ENCODE measurements at places on chromosomes 1 and 21.
A peak's percentile ranks its signal among the peaks of the same experiment; 100 is the strongest.

DNA sequence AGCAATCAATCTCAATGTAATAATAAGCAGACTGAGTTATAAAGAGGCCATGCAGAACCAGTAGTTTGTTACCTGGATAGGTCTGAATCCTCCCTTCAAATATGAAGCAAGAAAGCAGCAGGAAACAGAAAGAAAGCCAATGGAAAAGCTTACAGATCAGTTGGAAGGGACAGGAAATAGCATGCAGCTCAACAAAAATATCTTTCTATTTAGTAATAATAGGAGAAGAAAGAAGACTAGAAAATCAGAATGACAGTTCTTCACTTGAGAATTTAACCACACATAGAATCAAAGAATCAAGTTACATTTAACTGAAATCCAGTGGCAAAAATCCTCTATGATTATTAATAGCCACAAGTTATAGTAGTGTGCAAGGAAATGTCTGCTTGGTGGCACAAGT lies 194.4 kb downstream of the EIF4G3 start:
- no peak for DNase-seq

GRCh38 chr1:193411215-193411614 lies 224.8 kb upstream of the B3GALT2 start:
- no peak for DNase-seq

DNA sequence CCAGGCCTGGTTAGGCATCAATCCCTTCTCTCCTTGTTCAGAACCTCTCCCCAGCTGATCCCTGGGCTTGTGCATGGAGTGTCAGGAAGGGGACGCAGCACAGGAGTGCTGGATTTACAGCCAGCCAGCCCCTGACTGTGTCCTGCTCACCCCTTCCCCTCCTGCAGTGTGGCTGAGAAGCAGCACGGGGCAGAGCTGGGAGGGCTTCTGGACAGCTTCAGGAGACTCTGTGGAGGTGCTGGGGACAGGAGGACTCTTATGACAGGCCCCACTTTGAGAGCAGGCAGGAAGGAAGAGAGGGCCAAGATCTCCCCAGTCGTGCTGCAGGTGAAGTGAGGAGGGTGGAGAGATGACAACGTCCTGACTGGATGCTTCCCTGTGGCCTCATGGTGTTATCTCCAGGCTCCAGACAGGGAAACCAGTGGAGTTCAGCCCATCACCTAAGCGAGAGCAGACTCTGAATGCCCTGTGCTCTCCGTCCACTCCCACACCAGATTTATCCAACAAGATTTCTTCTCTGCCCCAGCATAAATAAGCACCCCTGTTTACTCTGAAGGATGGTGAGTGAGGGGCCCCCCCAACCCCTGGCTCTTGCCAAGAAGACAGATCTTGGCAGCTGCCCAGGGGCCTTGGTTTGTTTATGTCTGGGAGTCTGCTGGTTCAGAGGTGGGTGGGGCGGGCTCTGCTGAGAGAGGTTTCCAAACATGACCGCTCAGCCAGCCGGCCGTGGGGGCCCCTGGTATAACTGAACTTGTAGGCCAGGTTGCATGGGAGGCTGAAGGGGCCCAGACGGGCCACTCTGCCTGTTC lies 21.3 kb downstream of the TMCC2 start:
- peak; percentile 70 for DNase-seq

DNA sequence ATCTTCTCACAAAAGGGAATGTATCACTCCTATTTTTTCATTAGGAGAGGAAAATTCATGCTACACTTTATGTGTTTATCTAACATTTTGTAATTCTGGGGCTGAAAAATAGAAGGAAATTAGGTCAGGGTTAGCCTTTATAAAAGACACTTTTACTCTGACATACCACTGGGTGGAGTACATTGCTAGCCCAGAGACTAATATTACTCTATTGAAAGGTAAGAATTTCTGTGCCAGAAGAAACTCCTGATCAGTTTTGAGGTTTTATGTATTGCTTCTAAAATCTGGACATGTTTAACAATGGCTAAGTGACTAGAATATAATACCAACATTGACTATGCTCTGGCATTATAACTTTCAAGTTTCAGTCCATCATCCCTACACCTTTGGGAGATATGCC lies 724.6 kb downstream of the USP25 start:
- no peak for DNase-seq

DNA sequence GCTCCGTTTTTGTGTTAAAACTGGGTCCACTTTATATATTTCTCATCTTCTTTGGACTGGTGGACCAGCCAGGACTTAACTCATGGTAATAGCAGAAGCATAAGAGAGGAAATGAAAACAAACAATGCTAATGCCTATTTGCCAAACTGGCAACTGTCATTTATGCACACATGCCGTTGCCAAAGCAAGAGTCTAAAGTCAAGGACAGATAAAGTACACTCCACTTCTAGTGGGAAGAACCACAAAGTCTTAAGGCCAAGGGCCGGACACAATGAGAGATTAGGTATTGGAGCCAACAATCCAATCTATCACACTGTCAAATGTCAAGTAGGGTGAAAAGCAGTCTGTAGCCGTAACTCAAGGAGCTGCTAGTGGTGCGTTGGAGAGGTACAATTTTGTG lies 157.7 kb downstream of the LYPLAL1 start:
- DNase-seq: no peak

- DNase-seq: no peak
Observed at GRCh38 chr1:48181669-48182367, 40.7 kb upstream of the SLC5A9 start.

- DNase-seq: no peak
Observed at GRCh38 chr1:92411511-92411910, 75.2 kb downstream of the GFI1 start.

- no peak for DNase-seq
Observed at GRCh38 chr1:92037400-92037799, 7.6 kb downstream of the EPHX4 start.

Measured in Right ventricle myocardium superior (tissue), 1 donor.